ENCODE measurements at places on chromosomes 7 and 10. TPM values are rescaled to one million over a fixed set of nuclear protein-coding genes. Genes with fewer than 3 reads are reported as not detected.

TLX1 gene
- not detected for total RNA-seq

PIP gene
- not detected for total RNA-seq

STRIP2 gene
- 28.3 TPM for total RNA-seq

PRSS1 gene
- total RNA-seq, result not detected

MCM7 gene
- 273 TPM for total RNA-seq
